ENCODE measurements at places on chromosomes 6 and 20. TPM values are rescaled to one million over a fixed set of nuclear protein-coding genes. Genes with fewer than 3 reads are reported as not detected.

The AHI1 gene
- total RNA-seq, result 33.4 TPM

The COL21A1 gene
- 29.5 TPM for total RNA-seq

The TAPBP gene
- 50.2 TPM for total RNA-seq

The HLA-DRB1 gene
- total RNA-seq, result 0.09 TPM

The SMLR1 gene
- total RNA-seq, result not detected

- no peak for DNase-seq
Observed at GRCh38 chr6:64694356-64694755, 1012.7 kb downstream of the EYS start.

DNA sequence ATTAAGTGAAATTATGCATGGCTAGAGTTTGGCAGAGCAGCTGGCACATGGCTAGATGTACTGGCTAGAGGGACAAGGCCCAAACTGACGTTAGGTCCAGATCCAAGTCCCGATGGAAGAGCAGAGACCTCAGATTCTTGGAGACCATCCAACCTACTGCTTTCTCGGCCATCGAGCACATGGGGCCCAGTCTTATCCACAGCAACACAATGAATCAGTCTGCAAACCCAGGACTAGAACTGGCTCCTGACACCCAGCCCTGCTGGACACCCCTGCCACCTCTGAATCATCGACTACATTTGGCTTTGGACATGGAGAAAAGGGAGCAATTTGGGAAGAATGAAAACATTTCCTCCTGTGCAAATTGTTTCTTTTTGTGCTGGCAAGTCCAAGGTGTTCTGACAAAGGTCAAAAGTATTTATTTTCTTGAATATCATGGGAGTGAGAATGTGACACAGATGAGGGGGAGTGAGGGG, 23.9 kb upstream of the YWHAB start:
- DNase-seq, result peak; percentile 93

DNA sequence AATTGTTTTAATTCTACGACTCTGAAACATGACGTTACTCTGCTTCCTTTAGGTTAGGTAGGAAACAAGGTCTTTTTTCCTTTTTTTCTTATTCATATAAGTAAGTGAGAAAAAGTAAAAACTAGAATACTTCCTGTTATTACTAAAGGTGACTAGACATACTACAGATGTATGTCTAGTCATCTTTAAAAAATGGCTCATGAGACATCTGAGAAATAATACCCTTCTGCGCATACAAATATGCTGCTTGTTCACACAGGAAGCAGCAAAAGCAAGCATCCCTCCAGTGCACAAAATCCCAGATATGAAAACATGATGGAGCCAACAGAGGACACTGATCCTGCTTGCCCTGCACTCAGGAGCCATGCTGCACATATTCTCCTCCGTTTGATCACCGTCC, 699.1 kb downstream of the EPM2A start:
- no peak for DNase-seq

DNA sequence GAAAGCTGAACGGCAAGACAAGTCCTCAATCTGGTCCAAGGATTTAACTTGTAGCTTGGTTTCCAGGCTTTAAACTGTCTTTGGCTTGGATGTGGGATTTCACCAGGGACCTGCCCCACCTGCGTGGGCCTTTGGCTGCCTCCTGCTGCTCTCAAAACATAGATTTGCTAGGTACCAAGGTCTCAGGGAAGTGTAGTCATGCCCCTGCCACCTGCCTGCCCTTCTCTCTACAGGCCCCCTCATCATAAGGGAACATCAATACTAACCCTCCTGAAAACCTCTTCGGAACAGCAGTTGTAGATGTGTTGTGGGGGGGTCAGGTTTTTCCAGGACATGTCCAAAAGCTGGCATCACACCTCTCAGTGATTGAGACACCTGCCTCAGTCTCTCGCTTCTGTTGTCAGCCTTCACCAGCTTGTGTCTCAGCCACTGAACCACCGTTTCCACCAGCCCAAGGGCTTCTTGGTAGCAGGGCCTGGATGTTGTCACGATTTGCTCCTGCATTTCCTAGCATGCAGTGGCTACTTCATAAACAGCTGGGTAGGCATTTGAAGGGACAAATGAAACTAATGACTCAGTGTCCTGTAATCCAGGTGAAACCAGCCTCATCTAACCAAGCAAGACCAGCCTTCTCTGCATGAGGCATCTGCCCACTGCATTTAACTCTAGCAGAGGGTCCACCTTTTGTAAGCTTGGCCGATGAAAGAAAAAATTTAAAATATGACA, 141.6 kb upstream of the THBS2 start:
- DNase-seq, result no peak

DNA sequence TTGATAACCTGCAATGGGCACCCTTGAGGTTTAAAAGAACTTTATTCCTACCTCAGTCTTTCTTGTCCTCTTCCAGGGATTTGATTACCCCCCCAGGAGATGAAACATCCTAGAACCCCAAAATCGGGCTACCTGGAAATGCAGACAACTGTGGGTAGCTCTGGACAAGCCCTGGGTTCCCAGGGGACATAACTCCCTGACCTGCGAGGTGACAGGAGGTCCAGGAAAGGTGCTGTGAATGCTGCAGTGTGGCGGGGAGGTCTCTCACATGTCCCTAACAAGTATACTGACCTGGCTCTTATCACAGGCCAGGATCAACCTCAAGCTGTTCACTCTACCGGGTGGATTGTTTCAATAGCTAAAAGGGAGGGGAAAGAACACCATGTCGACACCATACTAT, 11.6 kb downstream of the JAG1 start:
- DNase-seq, result no peak

DNA sequence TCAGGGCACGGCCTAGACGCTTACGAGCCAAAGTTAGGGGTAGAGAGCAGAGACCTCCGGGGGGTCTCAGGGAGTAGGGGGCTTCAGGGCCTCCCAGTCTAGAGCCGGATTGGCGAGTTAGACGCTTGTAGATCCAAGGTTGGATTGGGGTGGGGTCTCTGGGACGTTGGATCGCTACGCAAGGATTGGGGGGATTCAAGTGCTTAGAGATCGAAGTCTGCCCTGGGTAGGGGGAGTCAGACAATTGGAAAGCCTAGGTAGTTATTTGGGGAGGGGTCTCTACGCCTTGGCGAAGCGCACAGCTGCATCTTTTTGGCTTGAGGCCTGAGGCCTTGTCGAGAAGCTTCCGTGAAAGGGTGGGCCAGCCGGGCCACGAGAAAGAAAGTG, 469 bp downstream of the STX16 start:
- DNase-seq, result no peak

Data from fibroblast of the aortic adventitia (primary cell).